Stimulated activated CD4-positive, alpha-beta T cell treated with anti-CD3 and anti-CD28 coated beads, Interleukin-1b, Interleukin-23, amount 100 ng/mL, for 4 hours (primary cell): ENCODE measurements at places on chromosomes 7 and 10.

DNA sequence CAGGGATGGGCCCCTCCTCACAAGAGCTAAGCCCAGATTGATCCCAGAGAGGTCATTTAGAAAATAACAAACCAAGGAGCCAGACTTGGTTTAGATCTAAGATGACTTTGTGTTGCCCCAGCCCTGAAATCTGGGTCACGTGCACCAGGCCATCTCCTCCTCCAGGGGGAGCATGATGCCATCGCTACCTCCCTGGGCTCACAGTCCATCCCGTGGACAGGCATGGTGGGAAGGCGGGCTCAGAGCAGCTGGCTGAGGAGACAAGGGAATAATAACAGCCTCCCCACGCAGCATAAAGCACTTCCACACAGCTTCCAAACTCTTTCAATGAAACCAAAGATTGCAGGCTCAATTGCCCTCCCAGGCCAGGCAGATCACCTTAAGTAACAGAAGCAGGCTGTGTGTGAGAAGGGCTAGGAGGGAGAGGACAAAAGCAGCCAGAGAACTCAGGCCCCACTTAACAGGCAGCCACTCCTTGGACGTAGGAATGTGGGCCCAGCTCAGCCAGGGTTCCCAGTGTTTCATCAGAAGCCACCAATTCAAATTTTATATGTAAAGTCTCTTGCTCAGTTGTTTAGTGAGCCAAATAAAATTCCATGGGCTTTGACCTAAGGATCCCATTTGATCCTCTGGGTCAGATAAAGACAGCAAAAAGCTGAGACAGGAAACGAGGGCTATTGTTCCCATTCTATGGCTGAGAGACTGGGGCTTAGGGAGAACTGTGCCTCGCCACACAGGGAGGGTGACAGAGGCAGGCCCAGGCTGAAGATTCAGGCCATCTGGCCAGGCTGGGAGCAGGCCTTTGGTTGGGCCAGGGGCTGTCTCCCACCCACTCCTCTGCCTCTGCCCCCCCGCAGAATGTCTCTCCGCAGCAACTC is 100.2 kb downstream of the COL13A1 start:
- no peak for DNase-seq

- DNase-seq = no peak
Measured at GRCh38 chr7:94403546-94403945, 8.9 kb downstream of the COL1A2 start.

DNA sequence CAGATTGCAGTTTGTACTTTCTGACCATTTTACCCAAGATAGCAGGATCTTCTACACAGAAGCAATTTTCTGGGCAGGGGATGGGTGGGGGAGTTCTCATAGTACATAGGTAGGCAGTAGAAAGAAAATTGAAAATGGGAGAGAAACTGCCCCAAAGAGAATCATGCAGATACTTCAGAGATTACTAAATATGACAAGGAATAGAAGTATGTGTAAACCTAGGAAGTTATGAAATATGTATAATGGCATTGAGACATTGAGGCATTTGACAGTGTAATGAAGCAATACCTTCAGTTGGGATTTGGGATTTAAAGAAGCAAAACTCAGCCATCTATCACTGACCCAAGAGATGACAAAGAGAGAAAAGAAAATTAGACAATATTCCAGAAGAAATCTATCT is 233.0 kb downstream of the PTN start:
- no peak for DNase-seq

GRCh38 chr7:106871793-106872571 is 6.9 kb downstream of the PIK3CG start:
- DNase-seq = no peak

DNA sequence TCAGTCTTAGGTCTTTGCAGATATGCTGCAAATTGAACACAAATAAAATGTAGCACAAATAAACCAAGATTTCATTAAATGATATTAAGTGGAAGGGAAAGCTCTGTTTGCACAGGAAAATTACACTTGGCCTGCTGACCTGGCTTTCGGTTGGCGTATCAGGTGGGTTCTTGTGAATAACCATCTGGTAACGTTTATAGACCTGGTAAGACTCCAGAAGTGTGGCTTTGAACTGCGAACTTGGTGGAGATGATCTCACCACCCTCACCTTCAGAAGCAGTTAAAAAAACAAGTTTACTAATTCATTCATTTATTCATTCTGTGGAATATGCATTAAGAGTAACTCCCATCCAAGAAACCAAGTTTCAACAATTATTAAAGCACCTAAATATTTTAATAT is 28.1 kb downstream of the ATE1 start:
- DNase-seq = no peak

DNA sequence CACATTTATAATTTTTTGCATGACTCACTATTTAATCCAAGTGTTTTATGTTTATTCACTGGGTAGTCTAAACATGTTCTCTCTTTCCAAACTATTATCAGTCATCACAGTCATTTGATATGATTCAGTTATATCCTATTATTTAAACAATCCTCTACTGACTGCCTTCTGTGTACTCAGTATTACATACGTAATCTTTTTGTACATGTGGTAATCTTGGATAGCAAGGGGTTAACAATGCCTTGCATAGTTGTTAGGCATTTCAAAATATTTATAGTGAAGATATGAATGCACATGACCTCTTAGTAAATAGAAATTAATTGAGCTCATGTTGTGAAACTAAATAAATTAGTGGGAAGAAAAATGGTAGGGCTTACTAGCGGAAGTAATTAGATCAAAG is 379.4 kb upstream of the KIAA1217 start:
- DNase-seq = no peak

DNA sequence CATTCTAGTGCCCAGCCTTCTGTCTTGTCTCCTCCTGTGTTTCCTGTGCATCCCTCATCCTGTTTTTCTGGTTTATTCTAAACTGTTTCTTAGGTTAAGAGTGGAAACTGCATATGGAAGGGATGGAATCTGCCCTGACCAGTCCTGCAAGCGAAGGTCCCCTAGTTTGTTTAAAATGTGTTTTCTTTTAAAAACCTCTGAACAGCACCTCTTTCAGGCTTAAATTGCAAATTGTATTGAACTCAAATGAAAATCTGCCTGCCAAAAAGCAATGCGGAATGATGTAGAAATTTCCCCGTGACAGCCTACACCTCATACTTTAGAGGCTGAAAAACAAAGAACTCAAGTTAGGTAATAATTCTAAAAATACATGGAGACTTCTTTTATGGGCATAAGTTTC is 222.8 kb upstream of the IMMP2L start:
- DNase-seq = no peak

DNA sequence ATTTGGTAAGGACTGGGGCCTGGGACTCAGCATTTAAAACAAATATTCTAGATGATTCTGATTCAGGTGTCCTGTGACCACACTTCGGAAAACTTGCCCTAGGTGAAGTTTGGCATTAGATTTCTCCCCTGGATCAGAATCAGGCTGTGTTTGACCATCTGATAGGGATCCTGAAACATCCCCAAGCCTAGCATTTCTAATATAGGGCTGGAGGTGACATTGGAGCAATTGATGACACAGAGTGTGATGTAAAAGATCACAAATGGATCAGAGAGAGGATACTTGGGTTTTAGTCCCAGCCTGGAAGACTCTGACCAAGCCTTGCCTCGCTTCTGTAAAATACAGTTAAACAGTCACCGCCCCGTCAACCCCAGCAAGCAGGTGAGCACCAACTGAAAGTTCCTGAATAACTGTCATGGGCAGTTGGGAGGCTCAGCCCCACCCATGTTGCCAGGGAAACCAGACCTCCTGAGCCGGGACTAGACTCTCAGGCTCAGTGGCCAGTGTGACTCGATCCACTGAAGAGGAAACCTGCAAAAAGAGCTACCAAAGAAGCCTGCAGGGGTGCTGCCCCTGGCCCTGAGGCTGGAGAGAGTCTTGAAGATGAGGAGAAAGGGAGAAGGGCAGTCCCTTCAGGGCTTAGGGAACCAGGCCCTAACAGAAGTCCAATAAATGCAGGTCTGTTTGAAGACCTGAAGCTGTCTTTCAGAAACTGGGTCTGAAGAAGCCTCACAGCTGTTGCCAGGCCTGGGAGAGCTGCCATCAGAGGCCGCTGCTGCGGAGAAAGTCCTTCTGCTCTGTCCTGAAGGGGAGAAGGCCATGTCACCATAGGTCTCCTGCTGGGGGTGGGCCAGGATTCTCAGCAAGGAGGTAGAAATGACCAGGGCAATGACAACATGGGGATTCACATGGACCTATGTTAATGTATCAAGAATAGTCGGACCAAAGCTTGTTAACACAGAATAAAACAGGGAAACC is 126.1 kb upstream of the KCNMA1 start:
- DNase-seq = no peak

- DNase-seq = no peak
Measured at GRCh38 chr7:36208997-36209813, 56.2 kb downstream of the EEPD1 start.

DNA sequence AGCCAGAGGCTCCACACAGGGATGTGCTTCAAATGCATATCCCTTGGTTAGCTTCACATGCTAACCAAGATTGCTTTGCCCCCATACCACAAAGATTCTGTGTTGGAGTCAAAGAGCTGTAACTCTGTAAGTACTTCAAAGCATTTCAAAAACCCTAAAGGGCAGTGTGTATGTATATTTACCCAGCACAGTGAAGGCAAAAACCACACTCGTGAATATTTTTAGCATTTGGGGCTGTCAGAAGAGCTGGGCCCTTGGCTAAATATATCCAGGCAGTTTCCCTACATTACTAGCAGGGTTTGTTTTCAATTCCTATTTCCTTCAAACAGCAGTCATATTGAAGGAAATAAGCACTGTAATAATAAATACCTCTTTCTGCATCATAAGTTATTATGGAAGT is 84.2 kb upstream of the STEAP1B start:
- no peak for DNase-seq

DNA sequence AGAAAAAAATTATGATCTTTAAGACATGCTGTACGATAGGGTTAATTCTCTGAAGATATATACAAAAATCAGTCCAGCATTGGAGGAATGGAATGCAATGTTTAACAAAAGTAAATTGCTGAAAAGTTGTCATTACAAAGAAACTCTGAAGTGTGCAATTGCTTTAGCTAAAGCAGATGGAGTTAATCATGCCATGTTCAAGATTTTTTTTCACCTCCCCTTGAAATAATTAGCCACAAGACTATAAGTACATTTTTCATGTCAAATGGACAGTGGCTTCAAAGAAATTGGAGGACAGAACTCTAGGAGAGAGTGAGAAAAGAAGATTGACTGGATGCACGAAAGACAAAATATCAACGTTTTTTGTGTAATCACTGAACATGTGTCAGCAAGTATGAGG is 63.1 kb upstream of the MEOX2 start:
- DNase-seq = no peak

DNA sequence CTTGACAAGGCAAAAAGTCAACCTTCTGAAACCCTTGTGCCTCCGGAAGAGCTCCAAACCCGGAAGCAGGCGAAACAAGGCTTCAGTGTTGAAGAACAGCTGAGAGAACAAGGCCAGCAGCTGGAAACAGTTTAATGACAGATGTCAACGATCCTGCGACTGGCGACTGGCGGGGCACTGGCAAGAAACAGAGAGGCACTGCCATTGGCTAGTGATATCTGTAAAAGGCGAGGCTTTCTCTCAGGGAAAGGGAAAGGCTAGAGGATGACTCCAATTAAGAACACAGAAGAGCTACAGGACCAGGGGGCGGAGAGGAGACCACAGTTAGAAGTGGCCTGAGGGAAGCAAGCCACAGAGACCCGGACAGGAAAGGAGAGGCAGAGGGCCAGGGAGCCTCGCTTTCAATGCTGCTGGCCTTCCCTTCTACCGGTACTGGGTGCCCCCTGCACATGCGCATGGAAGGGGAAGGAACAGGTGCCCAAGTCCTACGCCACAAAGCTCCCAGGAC is 19.4 kb downstream of the ITGB1 start:
- DNase-seq = no peak

- DNase-seq = no peak
Measured at GRCh38 chr10:61068471-61068870, 124.5 kb upstream of the RHOBTB1 start.

GRCh38 chr10:88082391-88082790 is 219.0 kb downstream of the PTEN start:
- no peak for DNase-seq

DNA sequence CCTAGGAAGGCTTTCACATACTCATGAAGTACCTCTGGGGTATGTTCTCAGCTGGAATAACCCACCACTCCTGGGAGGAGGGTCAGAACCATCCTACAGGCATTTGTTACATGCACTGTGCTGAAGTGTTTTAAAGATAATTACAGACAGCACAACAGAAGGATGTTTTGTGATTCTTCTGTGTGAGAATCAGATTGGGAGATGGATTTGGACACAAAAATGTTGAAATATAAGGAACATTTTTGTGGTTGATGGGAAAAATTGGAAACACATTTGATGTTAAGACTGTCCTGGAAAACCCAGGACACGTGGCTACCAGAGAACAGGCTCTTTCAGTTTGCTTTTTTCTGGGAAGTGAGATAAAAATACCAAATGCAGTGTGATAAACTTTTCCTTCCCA is 61.4 kb downstream of the BICC1 start:
- no peak for DNase-seq

GRCh38 chr7:82330706-82331215 is 112.8 kb downstream of the CACNA2D1 start:
- no peak for DNase-seq

DNA sequence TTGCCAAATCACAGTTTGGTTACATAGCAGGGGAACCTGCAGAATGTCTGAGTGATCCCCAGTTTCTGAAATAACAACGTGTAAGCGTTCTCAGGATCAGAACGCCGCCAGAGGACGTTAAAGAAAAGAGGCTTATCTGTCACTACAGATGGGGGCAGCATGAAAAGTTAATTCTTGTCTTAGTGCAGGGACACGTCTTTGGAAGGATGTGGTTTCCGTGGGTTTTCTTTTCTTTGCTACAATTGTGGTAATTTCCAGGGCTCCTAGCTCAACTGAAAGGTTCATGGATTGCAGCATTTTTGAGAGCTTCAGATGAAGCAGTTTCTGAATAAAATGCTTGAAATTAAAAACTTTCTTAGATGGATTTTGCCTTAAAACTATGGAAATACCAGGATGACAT is 106.6 kb downstream of the PRKCQ start:
- DNase-seq = peak; percentile 36

GRCh38 chr10:46543466-46544377 is 12.7 kb downstream of the GPRIN2 start:
- DNase-seq = no peak

GRCh38 chr7:42372479-42372878 is 135.5 kb upstream of the GLI3 start:
- no peak for DNase-seq

GRCh38 chr7:47625861-47626715 is 44.2 kb upstream of the TNS3 start:
- no peak for DNase-seq

DNA sequence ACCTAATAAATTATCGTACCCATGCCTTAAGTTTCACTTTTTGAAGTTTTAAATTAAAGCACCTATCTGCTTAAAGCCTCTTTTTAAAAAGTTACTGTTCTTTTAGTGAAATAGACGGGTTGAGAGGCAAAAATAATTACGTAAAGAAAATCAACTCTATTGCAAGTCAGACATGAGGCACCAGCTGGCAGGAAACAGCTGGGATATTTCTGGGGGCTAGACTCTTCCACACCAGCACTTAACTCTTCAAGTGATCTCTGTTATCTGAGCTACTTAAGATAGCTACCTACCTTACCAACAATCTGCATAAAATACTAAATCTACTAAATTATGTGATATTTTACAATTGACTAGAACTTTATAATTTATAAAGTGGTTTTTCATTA is 35.8 kb downstream of the GBF1 start:
- no peak for DNase-seq

- no peak for DNase-seq
Measured at GRCh38 chr7:92609921-92610518, 19.8 kb upstream of the FAM133B start.
